ENCODE measurements at places on chromosomes 2 and 18.

GRCh38 chr2:70508711-70509462 is 44.7 kb downstream of the TGFA start:
- no peak for DNase-seq

DNA sequence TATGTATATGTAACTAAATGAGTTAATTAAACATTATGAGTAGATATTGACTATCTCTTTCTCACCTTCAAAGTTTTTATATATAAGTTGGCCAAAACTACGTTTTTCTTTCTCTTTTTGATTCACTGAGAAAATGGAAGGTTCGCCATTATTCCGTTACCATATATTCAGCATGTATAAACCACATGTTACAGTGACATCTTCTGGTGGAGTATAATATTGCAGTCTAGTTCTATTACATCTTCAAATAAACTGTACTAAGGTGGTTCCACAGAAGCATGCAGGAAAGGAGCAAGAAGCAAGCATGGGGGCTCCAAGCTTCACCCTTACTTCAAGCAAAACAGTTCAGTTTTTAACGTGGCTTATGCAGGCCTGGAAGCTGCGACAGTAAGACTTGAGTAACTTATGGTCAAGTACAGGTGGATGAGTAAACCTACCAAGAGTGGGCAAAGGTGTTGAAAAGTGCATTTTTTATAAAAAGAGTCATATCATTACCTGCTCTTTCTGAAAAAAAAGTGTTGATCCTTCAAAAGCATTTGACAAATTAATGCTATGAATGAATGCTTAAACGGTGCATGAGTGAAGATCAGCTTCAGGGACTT is 129.8 kb upstream of the RAB6C start:
- no peak for DNase-seq

- DNase-seq: peak; percentile 61
Measured at GRCh38 chr2:231687133-231687852, 21.0 kb upstream of the PTMA start.

DNA sequence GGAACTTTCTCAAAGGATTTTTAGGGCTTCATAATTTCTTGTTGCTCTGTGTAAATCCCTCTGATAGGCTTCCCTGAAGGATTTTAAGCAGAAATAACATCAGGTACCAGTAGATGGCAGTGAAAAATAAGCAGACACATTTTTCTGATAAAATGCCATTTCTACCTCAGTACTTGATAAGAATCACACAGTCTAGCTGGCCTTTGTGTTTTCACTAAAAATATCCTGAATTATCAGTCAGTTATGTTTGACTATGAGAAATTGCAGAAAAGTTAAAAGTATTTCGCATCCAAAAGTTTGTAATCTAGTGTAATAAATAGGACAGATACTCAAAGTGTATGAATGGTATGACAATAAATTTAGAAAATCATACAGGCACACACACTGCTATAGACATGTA is 68.7 kb downstream of the DNAJC10 start:
- no peak for DNase-seq

GRCh38 chr2:46363535-46364170 is 66.4 kb downstream of the EPAS1 start:
- DNase-seq: no peak

DNA sequence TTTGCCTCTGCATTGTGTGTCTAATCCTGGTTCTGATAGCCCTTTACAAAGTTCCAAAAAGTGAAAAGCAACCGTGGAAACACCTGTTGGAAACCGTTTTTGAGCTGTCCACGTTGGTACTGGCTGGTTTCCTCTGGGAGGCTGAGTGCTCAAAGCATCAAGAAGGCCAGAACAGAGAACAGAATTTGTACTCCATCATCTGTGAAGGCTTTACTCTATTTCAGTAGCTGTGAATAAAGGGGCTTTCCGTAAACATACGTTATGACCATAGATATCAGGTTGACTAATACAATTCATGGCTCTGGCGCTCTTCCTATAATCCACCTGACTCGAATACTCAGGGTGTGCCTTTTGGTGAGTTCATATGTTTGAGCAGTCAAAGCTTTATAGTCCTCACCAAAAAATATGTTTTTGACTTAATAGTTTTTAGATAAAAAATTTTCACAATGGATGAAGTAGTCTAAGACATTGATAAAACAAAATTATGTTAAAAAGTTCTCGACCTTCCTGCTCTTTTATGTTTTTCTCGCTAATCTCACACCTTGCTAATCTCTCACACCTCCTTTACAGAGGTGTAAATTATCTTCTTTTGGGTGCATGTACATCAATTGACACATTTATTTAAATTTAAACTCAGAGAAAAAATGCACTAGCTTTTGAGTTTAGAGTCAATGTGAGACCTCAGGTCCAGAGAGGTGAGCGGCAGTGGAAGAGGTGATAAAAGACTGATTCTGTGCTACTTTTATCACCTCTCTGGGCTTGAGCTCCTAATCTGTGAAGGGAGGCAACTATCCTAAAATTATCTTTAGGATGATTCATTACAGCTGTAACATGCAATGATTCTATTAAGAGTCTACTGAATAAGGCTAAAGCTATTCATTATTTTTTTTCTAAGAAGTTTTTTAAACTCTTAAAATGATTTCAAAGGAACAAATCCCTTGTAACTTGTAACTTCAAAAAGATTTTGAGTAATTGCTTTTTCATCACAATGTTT is 65.3 kb downstream of the CXCR4 start:
- DNase-seq: no peak

DNA sequence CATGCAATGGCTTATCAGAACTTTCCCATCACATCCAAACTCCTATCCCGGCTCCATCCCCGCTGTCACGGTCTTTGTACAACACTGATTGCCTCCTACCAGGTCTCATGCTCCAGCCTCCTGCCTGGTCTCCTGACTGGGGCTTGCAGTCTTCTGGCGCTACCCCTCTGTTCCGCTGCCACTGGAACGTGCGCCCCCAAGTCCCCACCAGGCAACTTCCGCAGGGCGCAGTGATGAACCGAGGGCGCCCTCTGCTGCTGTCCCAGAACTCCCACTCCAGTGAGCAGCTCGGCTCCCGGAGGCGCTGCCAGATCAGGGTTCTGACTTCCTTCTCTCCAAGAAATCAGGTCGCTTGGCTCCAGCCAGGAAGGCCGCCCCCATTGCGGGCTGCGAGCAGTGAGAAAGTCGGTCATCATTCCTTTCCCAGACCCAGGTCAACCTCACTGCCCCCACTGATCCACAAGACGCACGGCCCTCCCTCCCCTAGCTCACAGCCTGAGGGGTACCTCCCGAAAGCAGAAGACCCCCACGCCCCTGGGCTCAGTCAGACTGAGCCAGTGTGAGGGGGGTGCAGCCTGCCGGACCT is 43.9 kb upstream of the RAB11FIP5 start:
- DNase-seq: no peak

- DNase-seq: no peak
Measured at GRCh38 chr2:121220995-121221394, 64.0 kb downstream of the TFCP2L1 start.

DNA sequence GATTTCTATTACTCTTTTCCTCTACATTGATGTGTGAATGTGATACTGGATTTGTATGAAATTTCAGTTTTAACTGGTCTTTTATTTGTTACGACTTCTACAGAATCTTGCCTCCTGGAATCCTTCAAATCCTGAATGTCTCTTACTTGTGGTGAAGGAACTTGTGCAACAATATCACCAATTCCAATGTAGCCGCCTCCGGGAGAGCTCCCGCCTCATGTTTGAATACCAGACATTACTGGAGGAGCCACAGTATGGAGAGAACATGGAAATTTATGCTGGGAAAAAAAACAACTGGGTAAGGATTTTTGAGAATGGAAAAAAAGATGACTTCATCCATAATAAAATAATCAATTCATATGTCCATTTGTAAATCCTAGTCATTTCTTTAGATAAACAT is 134.6 kb downstream of the BABAM2 start:
- DNase-seq: no peak

GRCh38 chr2:42376758-42377157 is 15.7 kb upstream of the COX7A2L start:
- no peak for DNase-seq

DNA sequence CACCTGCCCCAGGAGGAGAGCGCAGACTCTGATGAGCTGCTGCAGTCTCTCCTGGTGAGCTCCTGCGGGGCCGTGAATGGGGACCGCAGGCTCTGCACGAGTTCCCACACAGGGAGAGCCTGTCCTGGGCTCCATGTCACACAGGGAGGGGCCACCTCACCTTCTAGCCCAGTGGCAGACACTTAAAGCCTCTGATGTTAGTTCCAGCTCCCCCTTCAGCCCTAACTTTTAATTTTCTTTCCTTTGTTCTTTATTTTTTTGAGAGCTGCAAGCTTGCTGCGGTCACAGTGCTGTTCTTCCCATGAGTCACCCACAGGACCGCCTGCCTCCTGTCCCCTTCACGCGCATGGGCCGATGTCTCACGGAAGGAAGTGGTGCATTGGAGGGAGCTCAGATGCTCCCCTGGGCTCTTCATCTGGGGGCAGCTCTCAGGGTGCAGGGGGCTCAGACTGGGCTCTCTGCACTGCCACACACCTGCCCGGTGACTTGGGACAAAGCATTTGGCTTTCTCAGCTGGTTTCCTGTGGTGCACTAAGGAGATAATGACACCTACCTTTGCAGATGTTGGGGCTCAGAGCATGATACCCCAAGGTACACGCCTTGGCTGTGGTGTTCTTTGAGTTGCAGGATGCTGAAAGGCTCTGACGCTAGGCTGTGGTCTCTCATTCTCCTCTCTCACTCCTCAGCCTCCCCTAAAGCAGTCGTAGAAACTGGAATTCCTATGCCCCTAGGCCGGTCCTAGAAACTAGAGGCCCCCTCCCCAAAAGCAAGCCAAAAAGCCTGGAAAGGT is 37.2 kb upstream of the PXDN start:
- DNase-seq: no peak

DNA sequence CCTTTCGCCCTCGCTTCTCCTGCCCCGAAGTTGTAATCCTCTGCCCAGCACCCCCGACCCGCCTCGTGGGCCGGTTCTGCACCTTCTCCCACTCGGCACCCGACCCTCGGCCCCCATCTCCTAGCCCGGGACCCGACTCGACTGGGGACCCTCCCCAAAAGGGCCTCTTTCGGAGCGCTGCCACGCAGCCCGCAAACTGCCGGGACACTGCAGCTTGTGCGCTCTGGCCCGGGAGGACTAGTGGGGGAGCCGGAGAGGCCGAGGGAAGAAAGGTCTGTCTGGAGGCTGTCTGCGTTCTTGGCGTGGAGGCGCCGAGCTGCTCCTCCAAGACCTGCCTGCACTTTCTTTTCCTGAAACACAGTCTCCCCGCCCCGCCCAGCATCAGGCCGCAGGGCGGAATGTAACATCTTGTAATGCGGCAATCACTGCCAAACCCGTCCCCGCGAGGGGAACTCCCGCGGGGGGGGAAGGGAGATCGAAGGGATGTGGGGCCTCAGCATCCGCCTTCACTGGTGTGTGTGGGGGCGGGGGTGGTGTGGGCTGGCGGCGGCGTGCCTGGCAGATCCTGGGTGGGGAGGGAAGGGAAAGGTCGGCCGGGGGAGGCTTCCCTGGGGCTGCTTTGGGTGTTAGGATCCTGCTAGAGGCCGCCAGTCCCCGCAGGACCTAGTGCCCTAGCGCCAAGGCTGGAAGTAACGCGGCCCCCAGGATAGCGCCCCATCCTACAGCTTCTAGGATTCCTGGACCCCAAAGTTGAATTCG is 7.4 kb downstream of the DLX2 start:
- DNase-seq: no peak

GRCh38 chr2:189648846-189649509 is 12.3 kb upstream of the ASNSD1 start:
- no peak for DNase-seq

GRCh38 chr18:44238454-44238853 is 442.2 kb upstream of the SETBP1 start:
- DNase-seq: no peak

DNA sequence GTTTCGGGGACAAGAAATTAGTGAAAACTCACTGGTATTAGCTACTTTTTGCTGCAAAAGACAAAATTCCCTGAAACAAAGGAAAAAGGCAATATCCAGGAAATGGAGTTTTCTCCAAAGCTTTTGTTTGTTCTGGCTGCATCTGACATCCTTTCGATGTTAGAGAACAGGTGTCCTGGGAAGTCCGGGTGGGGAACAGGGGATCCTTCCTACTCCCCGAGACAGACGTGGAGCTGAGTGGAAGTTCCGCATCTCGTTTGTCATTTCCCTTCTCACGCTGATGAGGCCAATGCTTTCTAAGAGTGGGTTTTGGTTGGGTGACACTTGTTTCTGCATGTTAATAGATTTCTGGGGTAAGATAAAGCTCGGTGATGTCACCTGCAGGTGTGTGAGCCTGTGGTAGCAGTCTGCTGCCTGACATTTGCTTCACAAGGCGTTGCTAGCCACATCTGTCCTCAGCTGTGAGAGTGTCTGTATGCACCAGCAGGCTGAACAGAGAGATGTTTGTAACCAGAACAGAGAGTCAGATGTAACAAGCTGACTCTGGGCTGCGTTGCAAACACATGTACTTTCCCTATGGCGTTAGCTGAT is 125.9 kb downstream of the ACOXL start:
- peak; percentile 34 for DNase-seq

- DNase-seq: no peak
Measured at GRCh38 chr18:72171596-72171995, 372.5 kb downstream of the CBLN2 start.

- DNase-seq: no peak
Measured at GRCh38 chr2:198273660-198274059, 469.3 kb downstream of the PLCL1 start.

DNA sequence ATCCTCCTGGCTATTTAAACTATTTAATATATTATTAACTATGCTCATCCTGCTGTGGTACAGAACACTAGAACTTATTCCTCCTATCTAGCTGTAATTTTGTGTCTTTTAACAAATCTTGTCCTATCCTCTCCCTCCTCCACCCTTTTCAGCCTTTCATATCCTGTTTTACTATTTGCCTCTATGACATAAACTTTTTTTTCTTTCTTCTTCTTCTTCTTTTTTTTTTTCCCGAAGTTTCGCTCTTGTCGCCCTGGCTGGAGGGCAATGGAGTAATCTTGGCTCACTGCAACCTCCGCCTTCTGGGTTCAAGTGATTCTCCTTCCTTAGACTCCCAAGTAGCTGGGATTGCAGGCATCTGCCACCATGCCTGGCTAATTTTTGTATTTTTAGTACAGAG is 201.5 kb downstream of the LPIN1 start:
- DNase-seq: no peak

DNA sequence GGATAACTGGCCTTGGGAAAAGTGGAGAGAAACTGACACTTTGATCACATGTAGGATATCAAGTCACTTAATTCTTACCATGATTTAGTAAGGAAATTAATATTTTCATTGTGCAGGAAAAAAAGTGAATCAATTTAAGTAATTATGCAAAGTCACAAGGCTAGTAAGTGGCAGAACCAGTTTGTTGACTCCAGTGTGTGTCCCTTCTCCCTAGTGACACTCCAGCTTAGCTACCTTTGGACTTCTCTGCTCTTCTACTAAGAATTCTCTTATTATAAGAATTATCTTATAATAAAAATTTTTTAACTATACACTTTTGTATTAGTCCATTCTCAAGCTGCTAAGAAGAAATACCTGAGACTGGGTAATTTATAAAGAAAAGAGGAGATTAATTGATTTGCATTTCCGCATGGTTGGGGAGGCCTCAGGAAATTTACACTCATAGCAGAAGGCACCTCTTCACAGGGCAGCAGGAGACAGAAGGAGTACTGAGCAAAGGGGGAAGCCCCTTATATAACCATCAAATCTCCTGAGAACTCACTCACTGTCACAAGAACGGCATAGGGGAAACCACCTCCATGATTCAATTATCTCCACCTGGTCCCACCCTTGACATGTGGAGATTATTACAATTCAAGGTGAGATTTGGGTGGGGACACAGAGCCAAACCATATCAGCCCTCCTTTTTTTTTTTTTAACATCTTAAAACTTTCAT is 13.6 kb downstream of the COL4A4 start:
- no peak for DNase-seq

- DNase-seq: no peak
Measured at GRCh38 chr2:240602266-240603050, 15.9 kb downstream of the CAPN10 start.

GRCh38 chr2:124315221-124315880 is 290.3 kb downstream of the CNTNAP5 start:
- no peak for DNase-seq

Data from activated CD8-positive, alpha-beta memory T cell treated with anti-CD3 and anti-CD28 coated beads for 1 hour (primary cell).